ENCODE measurements at places on chromosomes 5 and 9.

GRCh38 chr5:7330256-7330655 lies 65.7 kb upstream of the ADCY2 start:
- no peak for DNase-seq

DNA sequence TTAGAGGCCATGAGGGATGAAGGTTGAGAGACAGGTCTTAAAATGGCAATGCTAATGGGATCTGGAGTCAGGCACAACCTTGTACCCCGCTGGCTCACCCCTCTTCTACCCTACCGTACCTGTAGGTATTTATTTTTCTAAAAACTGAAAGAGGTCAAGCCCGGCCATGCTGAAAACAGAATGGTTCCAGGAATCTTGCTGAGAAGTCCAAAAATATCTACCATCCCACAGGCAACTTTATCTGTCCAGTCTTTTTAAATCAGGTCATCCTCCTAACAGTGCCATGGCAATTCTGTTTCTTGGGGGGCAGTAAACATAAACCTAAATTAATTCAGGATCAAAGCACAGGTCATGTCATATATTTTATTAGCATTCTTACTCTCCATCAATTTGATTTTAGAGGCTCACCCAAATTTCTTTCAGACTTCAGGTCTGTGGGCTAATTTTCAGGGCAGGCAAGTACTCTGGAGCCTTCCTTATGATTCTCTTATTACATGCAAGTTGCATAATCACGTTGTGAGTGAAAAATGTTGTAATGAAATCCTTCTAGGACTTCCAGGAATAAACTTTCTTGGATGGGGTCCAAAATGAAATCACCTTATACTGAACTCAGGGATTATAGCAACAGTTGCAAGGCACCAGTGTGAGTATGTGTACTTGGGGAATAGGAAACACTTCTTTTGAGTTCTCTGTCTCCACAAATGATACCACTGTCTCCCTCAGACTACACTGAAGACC lies 102.7 kb upstream of the NREP start:
- DNase-seq = no peak

- DNase-seq = no peak
These were observed 115.0 kb upstream of the EPB41L4A start for GRCh38 chr5:112534067-112534583.

DNA sequence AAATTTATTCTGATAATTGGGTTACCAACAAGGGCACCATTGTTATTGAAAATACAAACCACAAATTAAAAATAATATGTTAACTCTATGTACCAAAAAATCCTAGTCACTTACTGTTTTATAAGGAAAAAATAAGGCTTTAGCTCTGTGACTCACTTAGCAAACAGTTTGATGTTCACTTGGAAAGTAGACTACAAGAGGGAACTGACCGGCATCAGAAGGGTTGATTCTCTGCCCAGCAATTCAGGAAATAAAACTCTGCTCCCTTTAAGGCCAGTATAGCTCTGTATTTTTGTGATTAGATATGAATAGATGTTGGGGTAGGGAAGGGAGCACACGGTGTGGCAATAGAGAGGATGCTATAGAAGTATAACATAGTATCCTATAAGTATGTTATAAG lies 671.3 kb downstream of the LRRC70 start:
- no peak for DNase-seq

DNA sequence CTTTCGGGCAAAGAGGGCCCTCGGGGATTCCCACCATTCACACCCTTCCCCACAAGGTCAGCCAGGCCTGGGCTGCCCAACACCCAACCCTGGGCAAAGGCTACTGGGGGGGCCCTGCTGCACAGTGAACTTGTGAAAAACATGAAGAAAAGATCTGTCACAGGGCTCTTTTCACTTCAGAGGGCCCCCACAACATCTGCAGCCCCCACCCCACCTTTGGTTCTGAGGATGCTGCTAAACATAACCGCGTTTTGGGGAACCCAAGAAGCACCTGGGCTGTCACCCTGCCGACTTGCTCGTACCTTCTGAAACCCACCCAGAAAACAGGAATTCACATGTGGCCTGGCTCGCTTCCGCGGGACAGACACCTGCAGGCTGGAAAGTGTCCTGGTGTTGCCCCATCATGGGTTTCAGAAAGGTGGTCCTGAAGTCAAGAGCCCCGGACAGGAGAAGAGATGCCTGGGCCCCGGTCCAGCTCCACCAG lies 29.3 kb downstream of the B4GALT1 start:
- DNase-seq = no peak

GRCh38 chr9:88287972-88288371 lies 100.3 kb upstream of the SPIN1 start:
- no peak for DNase-seq

- no peak for DNase-seq
These were observed at the start of gene PTGS1 for GRCh38 chr9:122370869-122371755. Gene PTGS1, plus strand, starts transcription at chr9:122371024. Its CDS starts 61 bp downstream, at chr9:122371085.

GRCh38 chr5:148179234-148179824 lies 11.0 kb downstream of the SPINK14 start:
- no peak for DNase-seq

GRCh38 chr9:34405719-34406118 lies 29.0 kb upstream of the MYORG start:
- DNase-seq = no peak

DNA sequence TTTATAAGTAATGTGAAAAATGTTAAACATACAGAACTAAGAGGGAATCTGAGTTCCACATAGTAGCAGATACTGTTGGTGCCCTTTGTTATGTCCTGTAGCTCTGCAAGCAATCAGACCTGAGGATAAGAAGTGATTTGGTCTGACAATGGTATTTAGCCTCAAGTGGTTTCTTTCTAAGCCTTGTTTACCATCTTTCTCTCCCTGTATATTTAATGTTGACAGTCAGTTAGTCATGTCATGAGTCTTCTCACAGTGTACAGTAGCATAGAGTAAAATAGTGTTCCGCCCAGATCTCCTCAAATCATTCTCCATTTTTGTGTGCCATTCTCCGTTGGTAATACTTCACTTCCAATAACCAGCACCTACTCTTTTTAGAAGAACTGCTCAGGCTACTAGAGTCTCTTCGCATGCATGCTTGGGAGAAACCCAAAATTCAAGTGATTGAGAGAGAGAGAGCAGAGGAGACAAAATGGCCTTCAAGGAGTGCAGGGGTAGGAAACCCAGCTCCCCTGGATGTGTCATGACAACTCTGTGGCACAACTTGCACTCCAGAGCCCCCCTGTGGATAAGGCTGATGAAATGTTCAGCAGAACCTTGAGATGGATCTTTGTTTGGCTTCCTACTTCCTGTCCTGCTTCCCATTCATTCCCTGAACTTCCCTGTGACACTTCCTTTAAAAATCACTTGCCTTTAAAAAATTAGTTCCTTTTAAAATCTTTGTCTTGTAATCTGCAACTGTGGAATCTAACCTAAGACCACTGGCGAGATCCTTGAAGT lies 129.2 kb upstream of the FST start:
- no peak for DNase-seq

GRCh38 chr5:142014911-142015584 lies 2.2 kb upstream of the GNPDA1 start:
- no peak for DNase-seq

DNA sequence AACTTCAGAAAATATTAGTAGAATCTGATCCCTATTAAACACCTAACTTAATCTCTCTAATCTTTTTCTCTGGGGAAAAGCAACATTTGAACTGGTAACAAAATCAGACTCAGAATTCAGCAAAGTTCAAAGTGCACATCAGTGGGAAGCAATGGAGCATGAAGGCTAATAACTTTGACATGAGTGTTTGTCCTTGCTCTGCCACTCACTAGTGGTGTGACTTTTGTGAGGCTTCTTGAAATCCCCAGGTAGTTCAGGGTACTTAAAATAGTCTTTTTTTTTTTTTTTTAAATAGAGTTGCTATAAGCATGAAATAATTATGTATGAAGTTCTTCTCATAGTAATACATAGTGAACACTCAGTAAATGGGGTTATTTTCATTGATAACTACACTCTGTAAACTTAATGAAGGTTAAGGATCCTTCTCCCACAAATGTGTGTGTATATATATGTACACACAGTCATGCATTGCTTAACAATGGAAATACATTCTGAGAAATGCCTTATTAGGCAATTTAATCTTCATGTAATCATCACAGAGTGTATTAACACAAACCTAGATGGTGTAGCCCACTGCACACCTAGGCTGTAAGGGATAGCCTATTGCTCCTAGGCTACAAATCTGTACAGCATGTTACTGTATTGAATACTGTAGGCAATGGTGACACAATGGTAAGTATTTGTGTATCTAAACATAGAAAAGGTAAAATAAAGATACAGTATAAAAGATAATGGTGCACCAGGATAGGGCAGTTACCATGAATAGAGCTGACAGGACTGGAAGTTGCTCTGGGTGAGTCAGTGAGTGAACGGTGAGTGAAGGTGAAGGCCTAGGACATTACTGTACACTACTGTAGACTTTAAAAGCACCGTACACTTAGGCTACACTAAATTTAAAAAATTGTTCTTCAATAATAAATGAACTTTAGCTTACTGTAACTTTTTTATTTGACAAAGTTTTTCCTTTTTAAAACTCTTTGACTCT lies 73.3 kb upstream of the HMHB1 start:
- DNase-seq = no peak

- no peak for DNase-seq
These were observed 163.8 kb downstream of the GABRB2 start for GRCh38 chr5:161382685-161383084.

DNA sequence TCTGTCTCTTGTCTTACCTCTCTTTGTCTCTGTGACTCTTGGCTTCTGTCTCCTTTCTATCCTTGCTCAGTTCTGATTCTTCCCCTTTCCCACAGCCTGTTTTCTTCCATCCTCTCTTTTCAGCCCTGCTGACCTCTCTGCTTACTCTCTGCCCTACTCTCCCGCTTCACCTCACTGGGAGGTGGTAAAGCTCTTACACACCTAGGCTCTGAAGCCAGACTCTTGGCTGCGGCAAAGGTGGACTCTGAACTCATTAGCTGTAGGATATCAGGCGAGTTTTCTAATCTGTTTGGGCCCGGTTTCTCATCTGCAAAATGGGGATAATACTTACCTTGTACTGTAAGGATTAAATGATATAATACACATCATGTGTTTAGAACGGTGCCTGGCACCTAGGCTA lies 11.1 kb downstream of the PCDH1 start:
- no peak for DNase-seq

DNA sequence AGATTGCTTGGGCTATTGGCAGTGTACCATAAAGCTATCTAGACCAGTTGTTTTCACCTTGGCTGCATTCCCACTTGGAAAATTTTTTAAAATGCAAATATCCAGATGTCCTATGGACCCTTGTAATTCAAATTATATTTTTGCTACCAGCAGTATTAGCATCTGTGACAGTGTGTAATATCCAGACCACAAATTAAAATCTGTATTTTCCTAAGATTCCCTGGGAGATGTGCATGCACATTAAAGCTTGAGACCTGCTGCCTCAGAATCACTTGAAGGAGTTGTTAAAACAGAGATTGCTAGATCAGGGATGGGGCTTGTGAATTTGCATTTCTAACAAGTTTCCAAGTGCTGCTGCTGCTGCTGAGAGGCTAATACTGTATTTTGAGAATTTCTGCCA lies 381.2 kb upstream of the PDE4D start:
- DNase-seq = no peak

DNA sequence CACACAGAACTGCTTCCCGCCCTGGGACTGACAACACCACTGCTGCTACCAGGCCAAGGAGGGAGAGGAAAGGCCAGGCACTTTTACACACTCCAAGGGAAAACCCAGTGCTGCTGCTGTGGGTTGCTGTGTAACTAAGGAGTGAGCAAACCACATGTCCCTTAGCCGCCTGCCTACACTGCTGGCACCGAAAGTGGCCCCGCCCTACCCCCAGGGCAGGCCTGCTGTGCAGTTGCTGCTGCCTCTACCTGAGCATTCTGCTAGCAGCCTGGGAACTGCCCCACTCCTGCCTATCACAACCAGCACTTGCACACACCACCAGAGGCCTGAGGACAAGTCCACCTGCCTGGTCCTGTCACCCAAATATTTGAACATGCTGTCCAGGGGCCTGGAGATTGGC lies 740.9 kb downstream of the DTWD2 start:
- no peak for DNase-seq

DNA sequence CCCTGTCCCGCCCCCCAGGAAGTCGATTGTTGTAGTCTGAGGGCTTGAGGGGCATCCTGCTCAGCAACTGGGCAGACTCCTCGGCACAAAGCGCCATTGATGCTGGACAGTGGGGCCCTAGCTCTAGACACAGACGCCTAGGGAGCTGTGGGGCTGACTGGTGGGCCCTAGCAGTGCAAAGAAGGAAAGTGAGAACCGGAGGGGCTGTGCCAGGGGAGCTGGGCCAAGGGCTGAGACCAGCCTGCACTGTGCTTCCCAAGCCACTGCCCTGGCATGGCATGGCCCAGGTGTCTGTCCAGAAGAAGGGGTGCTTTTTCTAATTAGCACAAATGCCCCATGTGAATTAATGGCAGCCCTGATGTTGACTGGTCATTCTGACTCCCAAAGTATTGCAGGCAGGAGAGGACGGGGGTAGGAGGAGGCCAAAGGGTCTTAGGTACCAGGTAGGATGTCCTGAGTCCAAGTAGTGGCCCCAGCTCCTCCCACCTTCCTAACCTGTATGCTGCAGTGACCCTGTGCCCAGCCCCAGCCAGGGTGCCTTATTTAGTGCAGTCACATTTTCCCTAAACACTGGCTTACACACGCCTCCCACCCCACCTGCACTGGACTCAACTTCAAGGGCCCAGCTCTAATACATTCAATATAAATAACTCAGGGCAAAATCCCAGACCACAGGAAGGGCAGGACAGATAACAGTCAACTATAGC lies 15.9 kb downstream of the TCF7 start:
- DNase-seq = no peak

DNA sequence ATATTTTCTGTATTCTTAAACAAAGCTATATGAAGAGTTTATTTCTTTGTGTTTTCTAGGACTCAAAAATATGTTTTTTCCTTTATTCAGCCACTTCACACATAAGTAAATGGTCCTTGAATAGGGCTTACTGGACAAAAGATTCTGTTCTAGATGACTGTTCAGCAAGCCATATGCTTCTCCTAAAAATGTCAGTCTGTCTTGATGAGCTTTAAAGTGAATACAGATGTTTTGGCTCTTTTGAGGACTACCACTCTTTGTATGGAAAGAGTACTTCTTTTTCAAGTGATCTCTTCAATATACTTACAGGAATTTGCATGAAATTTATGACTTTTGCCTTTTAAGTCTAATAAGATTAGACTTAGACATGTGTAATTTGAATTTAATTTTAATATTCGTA lies 8.4 kb downstream of the NDUFS4 start:
- no peak for DNase-seq

GRCh38 chr5:44361342-44362001 lies 27.7 kb downstream of the FGF10 start:
- DNase-seq = no peak

- DNase-seq = no peak
These were observed 191.9 kb downstream of the ATP10B start for GRCh38 chr5:160660132-160660531.

GRCh38 chr9:124394167-124394566 lies 21.1 kb downstream of the PSMB7 start:
- no peak for DNase-seq
